ENCODE measurements at places on chromosomes 2 and 18.

- no peak for DNase-seq
Observed at GRCh38 chr18:78675231-78675630, 304.4 kb upstream of the SALL3 start.

DNA sequence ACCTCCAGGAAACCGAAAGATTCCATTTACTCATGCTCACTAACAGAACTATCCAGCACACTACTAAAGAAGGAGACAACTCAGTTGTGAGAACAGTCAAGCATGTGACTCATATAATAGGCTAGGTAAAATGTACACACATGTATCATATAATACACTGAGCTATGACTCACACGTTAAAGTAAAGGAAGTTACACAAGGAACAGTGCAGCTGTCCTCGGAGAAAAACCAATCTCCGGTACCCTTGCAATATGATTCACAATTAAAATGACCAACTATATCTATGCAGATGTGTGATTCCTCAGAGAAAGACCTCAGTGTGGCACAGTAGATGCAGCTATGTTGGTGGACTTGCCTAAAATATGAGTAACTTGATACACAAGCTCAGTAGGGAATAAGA lies 76.5 kb downstream of the STRN start:
- DNase-seq: no peak

- no peak for DNase-seq
Observed at GRCh38 chr2:191301971-191302370, 56.8 kb downstream of the MYO1B start.

DNA sequence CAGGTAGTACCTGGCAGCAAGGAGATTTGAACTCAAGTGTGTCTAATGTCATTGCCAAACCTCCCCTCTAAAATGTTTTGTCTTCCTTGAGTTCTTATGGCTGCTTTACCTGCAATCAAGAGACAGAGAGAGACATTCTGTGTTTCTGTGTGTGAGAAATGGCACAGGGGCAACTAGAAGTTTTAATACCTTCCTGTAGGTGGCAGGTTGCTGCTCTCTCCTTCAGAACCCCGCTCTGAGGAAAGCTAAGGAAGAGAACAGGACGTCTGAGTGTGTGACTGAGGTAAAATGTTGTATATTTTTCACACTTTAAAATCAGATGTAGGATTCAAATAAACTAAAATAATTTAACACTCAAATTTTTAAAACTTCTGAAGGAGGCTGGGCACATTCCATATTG lies 19.2 kb downstream of the DTNA start:
- no peak for DNase-seq

GRCh38 chr18:3384664-3385563 lies 65.1 kb upstream of the TGIF1 start:
- DNase-seq: no peak

GRCh38 chr2:101596333-101596732 lies 101.2 kb upstream of the MAP4K4 start:
- DNase-seq: no peak

DNA sequence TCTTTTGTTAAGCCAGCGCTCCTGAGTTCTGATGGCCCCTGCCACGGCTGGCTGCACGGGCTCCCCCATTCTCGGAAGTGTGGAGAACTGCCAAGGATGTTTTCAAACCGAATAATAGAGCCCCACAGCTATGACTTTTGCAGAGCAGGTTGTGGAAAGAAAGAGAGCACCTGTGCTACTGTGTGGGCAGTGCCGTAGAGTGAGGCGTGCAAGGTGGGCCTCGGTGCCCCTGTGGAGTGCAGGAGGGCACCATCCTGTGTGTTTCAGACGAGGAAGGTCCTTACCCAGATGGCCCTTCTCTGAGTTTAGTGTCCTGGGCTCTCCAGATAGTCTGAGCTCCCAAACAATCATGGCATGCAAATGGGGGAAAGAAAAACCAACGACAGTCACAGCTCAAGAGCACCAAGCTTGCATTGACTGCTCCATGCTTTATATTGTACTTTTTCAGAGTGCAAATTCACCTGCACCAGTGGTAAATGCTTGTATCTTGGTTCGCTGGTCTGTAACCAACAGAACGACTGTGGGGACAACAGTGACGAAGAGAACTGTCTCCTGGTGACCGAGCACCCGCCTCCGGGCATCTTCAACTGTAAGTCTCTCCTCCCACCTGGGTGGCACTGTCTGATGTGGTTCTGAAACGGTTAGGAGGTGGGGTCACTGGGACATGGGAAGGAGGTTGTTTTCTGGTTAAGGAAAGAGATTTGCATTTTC lies 219.4 kb downstream of the LDLRAD4 start:
- peak; percentile 10 for DNase-seq

DNA sequence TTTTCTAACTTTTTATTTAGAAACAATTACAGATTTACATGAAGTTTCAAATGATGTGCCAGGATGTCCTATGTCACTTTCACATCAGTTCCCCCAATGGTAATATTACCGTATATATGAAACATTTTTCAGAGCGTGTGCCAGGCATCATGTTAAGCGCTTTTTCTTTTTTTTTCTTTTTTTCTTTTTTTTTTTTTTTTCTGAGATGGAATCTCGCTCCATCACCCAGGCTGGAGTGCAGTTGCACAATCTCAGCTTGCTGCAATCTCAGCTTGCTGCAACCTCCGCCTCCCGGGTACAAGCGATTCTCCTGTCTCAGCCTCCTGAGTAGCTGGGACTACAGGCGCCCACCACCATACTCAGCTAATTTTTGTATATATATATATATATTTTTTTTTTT lies 5.6 kb upstream of the PPP4R1 start:
- DNase-seq: no peak
